Stimulated activated CD4-positive, alpha-beta T cell treated with anti-CD3 and anti-CD28 coated beads, TNF-alpha, amount 100 ng/mL, for 4 hours (primary cell): ENCODE measurements at places on chromosomes 16 and 17.
A peak's percentile ranks its signal among the peaks of the same experiment; 100 is the strongest.

GRCh38 chr16:57899771-57900661 is 70.9 kb downstream of the CNGB1 start:
- peak; percentile 65 for DNase-seq

DNA sequence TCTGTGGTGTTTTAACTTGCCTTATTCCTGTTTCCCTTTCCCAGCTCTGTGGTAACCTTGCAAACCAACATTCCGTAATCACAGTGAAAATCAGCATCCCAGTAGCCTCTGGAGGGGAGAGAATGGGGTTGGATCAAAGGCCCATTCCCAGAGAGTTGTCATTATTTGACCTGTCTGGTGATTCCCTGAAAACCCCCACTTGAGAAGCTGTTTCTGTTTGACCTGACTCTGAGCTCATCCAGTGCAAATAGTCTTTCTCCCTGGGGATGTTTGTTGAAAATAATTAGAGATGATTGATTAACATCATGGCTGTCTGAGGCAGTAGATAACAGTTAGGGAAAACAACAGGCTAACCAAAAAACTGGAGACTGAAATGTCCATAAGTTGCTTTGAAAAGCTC is 3.0 kb downstream of the CACNG1 start:
- DNase-seq: no peak

- no peak for DNase-seq
Observed at GRCh38 chr16:78230832-78231231, 131.4 kb downstream of the WWOX start.

DNA sequence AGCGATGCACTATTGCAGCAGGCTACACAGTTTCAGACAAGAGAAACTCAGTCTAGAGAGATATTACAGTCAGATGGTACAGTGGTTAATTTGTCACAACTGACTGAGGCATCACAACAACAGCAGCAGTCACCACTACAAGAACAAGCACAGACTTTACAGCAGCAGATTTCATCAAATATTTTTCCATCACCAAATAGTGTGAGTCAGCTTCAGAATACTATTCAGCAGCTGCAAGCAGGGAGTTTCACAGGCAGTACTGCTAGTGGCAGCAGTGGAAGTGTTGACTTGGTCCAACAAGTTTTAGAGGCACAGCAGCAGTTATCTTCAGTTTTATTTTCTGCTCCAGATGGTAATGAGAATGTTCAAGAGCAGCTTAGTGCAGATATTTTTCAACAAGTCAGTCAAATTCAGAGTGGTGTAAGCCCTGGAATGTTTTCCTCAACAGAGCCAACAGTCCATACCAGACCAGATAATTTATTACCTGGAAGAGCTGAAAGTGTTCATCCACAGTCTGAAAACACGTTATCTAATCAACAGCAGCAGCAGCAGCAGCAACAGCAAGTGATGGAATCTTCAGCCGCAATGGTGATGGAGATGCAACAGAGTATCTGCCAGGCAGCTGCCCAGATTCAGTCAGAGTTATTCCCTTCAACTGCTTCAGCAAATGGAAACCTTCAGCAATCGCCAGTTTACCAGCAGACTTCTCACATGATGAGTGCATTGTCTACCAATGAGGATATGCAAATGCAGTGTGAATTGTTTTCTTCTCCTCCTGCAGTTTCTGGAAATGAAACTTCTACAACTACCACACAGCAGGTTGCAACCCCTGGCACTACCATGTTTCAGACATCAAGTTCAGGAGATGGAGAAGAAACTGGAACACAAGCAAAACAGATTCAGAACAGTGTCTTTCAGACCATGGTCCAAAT is 34.1 kb downstream of the NQO1 start:
- DNase-seq: no peak

DNA sequence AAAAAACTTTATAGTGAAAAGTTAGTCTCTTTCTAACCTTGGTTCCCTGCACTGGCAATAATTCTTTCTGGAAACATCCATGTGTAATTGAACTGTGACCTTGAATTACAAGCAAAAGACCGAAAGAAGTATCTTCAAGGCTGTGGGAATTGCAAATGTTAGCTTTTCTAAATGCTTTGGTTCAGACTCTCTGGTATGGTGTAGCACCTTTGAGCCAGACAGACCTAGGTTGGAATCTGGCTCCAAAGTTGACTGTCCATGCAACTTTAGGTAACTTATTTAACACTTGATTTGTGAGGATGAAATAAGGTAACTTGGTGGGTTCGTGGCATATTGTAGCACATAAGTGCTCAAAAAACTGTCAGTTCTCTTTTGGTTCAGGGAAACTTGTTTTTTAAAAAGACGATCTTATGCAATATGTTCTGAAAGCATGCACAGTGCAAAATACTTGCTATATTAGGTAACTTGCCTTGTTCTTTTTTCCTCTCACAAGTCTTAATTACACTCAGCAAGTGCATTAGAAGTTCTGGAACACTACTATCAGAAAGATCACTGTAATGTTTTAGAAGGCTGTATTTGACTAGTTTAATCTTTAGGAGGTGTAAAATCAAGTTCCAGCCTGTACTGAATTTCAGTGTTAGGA is 46.3 kb downstream of the TANGO6 start:
- no peak for DNase-seq

DNA sequence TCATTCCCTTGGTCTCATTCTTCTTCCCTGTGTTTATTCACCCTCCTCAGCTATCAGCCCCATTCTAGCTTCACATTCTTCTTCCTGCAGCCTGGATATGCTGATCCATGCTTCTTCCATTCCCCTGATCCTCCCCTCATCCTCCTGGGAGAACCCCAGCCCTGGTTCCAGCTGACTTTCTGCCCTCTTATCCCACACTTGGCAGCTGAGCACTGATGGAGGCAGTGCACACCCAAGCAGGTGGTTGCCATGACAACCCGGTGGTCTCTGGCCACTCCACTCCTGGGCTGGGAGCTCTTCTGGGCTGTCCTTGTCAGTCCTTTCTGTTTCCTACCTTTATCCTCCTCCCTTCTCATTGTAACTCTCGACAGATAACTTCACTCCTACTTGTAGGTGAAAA is 16.7 kb upstream of the TUBG2 start:
- no peak for DNase-seq

DNA sequence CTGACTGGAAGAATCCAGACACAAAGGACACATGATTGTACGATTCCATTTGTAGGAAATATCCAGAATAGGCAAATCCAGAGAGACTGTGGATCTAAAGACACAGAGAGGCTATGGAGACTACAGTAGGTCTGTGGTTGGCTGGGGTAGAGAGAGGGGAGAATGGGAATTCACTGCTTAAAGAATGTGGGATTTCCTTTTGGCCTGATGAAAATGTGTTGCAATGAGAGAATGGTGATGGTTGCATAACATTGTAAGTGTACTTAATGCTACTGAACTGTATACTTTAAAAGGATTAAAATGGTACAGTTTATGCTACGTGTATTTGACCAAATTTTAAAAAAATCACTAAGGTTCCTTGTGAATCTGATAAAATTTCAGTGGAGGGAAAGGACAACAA is 62.1 kb downstream of the GPRC5B start:
- no peak for DNase-seq

- DNase-seq: no peak
Observed at GRCh38 chr16:69709456-69710084, 16.8 kb downstream of the NQO1 start.

GRCh38 chr16:25027781-25028180 is 12.6 kb upstream of the ARHGAP17 start:
- no peak for DNase-seq

DNA sequence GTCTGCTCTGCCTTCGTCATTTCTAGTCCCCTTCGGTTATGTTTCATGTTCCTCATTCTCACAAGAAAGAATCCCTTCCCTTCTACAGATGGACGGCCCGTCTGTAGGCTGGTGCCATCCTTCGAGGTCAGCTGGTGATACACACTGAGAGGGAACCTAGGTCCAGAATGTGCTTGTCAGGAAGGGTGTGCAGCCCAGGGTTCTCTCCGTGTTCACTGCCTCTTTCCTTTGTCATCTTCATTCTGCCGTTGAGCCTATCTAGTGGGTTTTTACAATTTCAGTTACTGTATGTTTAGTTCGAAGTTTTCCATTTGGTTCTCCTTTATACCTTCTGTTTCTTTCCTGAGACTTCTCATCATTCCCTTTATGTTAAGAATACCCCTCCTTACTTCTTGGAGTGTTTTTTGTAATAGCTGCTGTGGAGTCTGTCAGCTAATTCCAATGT is 18.9 kb downstream of the KIAA0513 start:
- DNase-seq: no peak
